ENCODE measurements at places on chromosomes 6 and 20.

GRCh38 chr20:46088409-46089166 lies 1.2 kb downstream of the NCOA5 start:
- DNase-seq = no peak

DNA sequence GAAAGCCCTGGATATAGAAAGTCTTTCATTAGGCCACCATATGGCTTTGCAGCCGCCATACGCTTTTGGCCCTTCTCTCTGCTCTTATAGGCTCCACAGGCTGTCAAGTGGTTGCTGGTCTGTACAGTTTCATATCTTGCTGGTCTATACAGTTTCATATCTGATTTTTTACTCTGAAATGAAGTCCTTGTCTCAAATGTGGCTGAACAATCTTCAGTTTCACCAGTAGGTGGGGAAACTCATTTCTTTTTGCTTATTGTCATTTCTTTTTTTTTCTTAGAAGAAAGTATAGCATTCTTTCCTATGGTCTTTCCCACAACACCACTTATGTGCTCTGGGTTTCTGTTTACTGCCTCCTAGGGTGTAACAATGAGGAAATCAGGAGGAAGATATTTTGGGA lies 771.4 kb upstream of the MMS22L start:
- DNase-seq = no peak

GRCh38 chr6:81326881-81327561 lies 425.5 kb downstream of the TENT5A start:
- DNase-seq = no peak

DNA sequence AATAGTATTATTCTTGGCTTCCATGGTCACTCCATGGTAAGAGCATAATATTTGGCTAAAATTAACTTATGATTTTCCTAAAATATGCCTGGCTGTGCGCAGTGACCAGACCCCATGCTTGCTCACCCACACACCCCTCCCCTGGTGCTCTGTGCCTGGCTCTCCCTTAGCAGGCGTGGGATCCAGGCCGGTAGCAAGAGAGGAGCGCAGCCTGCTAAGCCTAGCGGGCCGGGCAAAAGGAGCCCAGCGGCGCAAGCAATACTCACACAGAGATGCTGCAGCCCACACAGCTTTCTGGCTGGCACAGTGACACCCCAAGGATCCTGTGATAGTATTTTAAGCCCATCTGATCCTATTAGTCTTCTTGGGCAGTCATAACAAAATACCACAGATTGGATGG lies 79.8 kb upstream of the EYS start:
- DNase-seq = no peak

- DNase-seq = no peak
These were observed 52.1 kb upstream of the DSP start for GRCh38 chr6:7489376-7489775.
